ENCODE measurements at places on chromosomes 13 and 19.
A peak's percentile ranks its signal among the peaks of the same experiment; 100 is the strongest.

DNA sequence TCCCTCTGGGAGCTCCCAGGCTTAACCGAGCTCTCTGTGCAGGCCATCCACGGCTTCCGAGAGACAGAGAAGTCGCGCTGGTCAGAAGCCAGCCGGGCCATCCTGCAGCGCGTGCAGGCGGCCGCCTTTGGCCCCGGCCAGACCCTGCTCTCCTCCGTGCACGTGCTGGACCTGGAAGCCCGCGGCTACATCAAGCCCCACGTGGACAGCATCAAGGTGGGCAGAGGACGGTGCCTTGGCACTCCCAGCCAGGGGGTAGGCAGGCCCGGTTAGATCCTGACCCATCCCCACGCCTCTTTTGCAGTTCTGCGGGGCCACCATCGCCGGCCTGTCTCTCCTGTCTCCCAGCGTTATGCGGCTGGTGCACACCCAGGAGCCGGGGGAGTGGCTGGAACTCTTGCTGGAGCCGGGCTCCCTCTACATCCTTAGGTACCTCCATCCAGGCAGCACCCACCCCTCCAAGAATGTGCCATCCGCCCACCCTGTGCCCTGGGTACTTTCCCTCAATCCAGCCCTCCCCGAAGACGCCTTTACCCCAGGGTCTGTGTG is 1.5 kb downstream of the PSPN start:
- DNase-seq, result no peak

DNA sequence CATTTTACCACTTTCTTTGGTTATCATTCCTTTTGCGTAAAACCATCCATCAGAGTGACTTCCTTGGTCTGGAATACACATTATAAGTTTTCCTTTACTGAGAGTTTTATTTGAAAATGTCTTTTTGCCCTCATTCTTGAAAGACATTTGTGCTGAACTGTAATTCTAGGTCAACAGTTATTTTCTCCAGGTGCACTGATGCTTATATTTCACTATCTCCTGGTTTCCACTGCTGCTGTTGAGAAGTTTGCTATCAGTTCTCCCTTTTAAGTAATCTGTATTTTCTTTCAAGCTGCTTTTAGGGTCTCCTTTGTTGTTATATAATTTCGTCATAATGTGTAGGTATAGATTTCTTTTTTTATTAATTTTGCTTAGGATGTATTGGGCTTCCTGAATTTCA is 160.0 kb downstream of the DCT start:
- no peak for DNase-seq

GRCh38 chr19:38650172-38650775 is 2.8 kb downstream of the ACTN4 start:
- DNase-seq, result no peak

- no peak for DNase-seq
These were observed 90.1 kb downstream of the RGCC start for GRCh38 chr13:41547251-41548000.

DNA sequence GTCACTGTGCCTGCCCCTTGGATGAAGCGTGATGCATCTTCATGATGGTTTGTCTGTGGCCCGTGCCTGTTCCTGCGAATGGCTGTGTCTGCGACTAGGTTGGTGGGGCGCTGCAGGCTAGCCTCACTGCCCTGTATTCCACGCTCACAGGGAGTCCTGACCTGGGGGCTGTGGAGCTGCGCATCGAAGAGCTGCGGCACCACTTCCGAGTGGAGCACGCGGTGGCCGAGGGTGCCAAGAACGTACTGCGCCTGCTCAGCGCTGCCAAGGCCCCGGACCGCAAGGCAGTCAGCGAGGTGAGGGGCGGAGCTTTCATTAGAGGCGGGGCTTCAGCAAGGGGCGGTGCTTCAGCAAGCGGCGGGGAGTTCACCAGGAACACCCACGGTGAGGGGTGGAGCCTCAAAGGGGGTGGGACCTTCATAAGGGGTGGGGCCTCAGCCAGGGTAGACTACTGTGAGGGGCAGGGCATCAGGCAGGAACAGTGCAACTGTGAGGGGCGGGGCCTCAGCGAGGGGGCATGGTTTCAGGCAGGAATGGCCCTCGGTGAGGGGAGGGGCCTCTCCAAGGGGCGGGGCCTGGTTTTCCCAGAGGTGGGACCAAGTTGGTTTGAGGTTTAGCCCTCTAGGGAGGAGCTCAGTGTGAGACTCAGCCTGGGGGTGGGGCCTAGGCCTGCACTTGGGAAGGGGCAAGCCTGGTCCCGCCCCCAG is 17.2 kb downstream of the PKN1 start:
- DNase-seq, result peak; percentile 83

GRCh38 chr13:36313047-36313969 is 15.7 kb upstream of the CCDC169 start:
- DNase-seq, result no peak

DNA sequence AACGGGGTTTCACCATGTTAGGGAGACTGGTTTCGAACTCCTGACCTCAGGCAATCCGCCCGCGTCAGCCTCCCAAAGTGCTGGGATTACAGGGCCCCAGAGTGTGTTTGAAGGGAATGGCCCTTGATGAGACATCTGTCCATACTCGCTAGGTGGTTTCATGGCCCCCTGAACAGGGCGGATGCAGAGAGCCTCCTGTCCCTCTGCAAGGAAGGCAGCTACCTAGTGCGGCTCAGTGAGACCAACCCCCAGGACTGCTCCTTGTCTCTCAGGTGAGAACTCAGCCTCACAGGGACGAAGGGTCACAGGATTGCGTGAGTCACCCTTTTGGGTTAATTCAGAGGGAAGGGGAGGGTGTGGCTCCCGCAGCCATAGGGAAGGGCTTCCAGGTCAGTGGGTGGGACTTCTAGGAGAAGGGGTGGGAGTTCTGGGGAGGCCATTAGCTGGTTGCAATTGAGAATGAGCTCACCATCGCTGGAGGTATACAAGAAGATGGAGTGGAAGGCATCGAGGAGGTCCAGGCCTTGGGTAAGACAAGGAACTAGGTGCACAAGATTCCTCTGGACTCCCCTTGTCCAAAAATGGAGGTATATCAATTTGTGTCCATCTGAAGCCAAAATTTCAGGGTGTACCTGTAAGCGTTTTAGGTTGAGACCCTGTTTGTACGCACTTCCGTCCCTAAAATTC is 9.2 kb downstream of the SHD start:
- no peak for DNase-seq

DNA sequence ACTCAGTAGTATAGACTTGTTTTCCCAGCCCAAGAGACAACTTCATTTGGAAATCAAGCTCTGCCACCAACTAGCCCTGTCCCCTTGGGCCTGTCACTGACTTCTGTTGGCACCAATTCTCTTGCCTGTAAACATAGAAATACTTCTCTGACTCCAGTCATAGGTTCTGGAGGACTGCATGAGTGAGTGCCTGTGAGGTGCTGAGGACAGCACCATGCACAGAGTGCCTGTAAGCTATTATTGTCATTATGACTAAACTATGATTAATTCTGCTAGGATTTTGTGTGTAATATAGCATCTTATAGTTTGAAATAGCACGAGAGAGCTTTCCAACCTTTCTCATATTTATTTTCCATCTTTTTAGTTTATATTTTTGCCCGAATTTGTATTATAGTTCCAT is 247.9 kb downstream of the MYO16 start:
- no peak for DNase-seq

DNA sequence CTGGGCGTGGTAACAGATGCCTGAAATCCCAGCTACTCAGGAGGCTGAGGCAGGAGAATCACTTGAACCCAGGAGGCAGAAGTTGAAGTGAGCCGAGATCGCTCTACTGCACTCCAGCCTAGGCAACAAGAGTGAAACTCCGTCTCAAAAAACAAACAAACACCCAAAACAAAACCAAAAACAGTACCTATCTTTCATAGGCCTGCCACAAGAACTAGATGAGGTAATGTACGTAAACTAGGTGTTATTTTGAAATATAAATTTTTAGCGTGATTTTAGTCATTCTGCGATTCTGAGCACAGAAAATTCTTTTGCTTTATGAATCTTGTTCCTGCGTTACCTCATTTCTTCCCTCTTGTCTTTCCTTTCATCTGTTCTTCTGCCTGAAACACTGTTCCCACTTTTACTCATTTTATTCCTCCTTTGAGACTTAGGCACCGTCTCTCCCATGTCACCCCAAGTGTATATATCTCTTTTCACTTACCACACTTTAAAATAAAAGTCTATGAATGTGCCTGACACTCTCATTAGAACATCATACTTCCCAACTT is 238.2 kb upstream of the HTR2A start:
- no peak for DNase-seq

DNA sequence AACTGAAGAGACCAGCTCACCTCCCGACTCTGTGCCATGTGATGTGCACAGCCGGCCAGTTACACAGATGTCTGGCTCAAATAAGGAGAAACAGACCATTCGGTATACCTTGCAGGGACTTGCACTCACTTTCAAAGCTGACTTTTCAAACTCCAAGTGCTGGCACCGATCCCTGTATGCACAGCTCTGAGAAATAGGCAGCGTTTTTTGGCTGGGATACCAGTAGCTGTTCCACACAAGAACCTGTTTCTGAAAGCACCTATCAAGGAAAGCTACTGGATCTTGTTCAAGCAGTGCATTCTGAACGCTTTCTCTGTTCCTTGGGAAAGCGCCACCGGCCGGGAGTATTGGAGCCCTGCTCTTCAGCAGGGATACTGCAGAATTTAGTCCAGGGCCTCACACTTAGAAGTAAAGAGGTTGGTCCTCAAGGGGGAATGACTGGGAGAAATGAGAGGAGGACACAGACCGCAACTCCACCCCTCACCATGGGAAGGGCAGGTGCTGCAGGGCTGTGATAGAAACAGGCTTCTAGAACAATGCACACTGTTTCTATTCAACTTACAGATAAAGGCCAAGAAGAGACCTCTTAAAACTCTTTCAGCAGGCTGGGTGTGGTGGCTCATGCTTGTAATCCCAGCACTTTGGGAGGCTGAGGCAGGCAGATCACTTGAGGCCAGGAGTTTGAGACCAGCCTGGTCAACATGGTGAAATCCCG is 53.6 kb upstream of the PABPC3 start:
- no peak for DNase-seq

DNA sequence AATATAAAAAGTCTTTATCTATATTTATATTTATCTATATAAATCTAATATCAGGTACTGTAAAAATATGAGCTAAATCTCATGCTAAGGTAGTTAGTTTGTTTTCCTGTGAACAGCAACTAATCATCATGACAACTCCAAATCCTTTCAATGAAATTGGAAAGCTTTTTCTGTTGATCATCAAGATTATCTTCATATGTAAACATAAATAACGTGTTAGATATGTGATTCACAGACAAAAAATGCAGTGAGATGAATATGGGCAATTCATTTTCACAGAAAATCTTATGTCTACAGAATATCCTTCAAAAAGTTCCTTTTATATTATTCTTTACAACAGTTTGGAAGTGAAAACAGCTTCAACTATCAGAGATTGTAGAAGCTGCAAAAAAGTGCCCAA is 41.7 kb upstream of the EEF1AKMT1 start:
- no peak for DNase-seq

GRCh38 chr13:33081666-33082065 is 65.4 kb downstream of the KL start:
- no peak for DNase-seq

DNA sequence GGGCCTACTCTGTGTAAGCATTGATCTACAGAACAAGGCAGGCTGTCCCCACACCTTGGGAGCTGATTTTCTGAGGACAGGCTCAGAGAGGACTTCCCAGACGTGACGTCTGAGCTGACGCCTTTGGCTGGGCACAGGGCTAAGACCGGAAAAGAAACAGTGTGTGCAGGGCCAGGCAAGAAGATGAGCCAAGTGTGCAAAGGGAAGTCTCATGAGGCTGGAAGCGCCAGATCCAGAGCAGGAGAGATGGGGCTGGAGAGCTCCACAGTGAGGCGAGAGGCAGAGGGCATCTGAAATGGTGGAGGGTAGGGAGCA is 12.7 kb downstream of the IGLON5 start:
- no peak for DNase-seq

- no peak for DNase-seq
These were observed 1271.1 kb upstream of the PRR20A start for GRCh38 chr13:55869648-55870047.

DNA sequence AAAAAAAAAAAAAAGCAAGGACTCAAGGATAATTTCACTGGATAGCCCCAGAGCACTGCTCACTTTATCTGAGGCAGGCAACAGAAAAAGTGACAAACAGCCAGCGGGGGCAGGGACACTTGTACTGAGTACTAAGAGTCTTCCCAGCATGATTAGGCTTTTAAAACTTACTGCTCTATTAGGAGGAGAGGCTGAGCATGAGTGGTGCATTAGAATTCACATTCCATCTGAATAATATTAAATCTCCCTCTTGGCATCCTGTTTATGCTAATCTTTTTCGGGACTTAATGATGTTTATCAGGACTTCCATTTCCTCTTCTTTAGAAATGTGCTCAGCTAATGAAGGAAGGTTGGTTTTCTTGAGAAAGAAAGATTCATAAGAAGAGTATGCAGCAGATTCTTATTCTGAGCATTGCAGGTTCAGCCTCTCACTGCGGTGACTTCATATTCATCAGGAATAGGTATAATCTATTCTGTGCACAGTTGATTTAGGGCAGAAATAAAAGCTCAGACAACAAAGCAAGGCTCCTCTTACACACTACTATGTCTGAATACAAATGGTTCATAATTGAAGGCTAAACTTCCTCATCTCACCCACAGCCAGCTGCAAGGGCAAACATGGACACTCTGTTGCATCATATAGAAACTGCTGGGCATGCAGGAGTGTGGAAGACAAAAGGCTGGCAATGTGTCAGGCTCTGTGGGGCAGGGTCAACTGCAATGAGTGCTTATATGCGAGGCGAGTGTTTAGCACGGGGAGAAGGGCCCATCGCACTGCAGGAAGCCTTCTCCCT is 107.0 kb downstream of the KL start:
- DNase-seq, result no peak

- DNase-seq, result no peak
These were observed 290.7 kb downstream of the ATP8A2 start for GRCh38 chr13:25662516-25662915.

GRCh38 chr13:32126756-32127155 is 95.2 kb downstream of the FRY start:
- DNase-seq, result no peak

DNA sequence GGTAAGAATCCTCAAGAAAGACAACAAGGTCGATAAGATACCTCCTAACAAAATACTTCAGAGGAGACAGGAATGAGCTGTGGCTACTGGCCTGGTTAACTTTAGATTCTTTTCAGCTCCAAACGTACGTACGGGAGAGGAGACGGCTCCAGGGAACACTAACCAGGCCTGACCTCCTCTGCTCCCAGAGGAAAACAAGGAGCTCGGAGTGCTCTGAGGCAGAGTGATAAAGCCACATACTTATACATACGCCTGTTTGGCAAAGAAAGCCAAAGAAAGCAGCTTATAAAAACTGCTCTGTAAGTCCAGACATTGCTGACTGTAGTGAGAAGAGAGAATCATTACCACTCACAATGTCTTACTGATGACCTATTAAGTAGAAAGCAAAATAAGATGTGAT is 263.9 kb downstream of the MZT1 start:
- no peak for DNase-seq

GRCh38 chr19:12802267-12803106 is 618 bp downstream of the THSD8 start:
- DNase-seq, result no peak

DNA sequence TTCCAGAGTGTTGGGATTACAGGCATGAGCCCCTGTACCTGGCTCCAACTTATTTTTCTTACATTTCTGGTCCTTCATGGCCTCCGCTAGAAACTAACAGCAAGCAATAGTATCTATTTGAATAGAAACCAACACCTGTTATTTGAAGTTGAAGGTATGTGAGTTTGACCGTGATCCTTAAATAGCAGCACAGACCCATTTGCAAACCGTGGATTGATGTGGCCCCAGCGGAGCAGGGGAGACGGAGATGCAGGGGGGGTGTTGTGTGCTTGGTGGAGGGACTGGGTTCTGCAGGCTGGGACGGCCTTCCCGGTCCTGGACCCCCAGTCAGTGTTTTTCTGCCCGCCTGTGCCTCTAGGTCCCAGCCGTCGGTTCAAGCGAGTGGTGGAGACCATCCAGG is 16.9 kb downstream of the TMEM150B start:
- no peak for DNase-seq
